CD4-positive, alpha-beta T cell (primary cell): ENCODE measurements at places on chromosomes 11 and 22. TPM values are rescaled to one million over a fixed set of nuclear protein-coding genes. Genes with fewer than 3 reads are reported as not detected.

The VPS26B gene
- total RNA-seq = 41.6 TPM

The GNAZ gene
- 0.38 TPM for total RNA-seq

The TSSK2 gene
- not detected for total RNA-seq

The TRPM5 gene
- 1.3 TPM for total RNA-seq

The KCNJ5 gene
- not detected for total RNA-seq

The C11orf65 gene
- total RNA-seq = 0.75 TPM

The HSCB gene
- 3.4 TPM for total RNA-seq

The KIF18A gene
- total RNA-seq = 3.4 TPM

DNA sequence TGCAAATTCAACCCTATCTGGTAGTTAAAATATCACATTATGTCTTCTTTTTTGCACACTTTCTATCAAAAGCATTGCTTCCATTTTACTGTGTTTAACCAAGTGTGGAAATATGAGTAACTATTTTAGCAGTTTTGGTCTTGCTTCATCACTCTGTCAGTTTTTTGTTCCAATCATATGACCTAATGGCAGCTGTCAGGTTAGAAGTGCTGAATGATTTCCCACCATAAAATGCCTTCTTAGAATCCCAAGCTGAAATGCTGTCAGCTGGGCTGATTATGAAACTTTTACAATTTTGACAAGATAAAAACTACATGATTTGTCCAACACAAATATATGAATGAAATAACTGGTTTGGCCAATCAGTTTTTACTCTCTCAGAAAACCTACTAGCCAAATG, 1654.6 kb upstream of the RAG2 start:
- no peaks in the 10 kb centered on the region for H3K27me3 ChIP-seq
- DNase-seq = no peak
- no peak overlapping the region for H3K27ac ChIP-seq
- no peaks in the 10 kb centered on the region for H3K4me1 ChIP-seq

DNA sequence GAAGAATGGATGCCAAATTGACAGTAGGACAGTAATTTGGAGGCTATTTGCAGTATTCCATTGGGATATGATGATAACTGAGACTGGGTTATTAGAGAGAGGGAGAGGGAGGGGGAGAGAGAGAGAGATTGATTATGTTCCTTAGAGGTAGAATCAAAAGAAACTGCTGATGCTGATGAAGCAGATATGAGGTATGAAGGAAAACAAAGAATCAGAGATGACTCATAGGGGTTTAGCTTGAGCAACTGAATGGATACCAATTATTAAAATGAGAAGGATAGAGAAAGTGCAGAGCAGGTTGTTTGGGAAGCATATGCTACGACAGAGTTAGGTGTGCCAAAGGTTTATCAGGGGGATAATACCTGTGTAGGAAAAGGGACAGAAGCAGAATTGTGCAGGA, 12.8 kb upstream of the NUCB2 start:
- H3K27ac ChIP-seq = no peak overlapping the region
- no peak for DNase-seq
- H3K4me1 ChIP-seq = peaks cover 3% of the 10 kb centered on the region
- H3K36me3 ChIP-seq = no peaks in the 10 kb centered on the region
- no peak overlapping the region for H3K4me3 ChIP-seq

GRCh38 chr11:8934742-8935488, 2.2 kb upstream of the C11orf16 start:
- no peaks in the 10 kb centered on the region for H3K4me1 ChIP-seq
- no peak overlapping the region for H3K4me3 ChIP-seq
- no peaks in the 10 kb centered on the region for H3K27me3 ChIP-seq
- no peaks in the 10 kb centered on the region for H3K36me3 ChIP-seq

DNA sequence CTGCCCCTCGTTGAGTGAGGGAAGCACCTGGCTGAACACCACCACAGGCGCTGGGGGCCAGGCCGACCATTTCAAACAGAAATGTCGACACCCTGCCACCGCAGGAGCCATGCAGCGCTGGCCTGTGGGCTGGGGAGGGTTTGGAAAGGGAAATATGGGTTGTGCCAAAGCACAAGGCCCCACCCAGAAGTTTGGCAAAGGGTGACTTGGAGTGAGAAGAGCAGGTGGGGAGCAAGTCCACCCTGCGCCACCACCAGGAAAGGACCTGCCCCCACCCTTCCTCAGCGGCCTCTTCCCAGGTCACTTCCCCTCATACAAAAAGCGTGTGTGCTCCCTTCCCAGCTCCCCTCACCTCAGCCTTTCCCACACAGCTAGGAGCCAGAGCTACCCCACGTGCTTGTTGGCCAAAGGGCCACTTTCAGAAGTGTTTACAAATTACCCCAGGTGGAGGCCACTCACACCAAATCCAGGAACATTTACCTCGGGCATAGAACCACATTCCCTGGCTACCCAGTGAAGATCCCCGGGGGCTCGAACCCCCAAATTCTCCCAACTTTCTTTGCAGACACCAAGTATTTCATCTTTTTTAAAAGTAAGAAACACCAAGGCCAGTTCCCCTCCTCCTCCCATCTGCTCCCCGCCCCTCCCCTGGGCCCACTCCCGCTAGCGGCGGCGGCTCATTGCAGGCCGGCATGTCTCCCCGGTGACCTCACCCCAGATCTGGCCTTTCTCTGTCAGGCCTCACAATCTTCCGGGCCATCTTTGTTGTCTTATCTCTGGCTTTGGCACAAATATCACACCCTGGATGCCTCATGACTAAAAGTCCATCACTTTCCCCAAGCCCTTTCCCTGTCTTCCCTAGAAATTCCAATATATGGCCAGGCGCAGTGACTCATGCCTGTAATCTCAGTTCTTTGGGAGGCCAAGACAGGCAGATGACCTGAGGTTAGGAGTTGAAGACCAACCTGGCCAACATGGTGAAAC, 20.5 kb upstream of the SCGB1A1 start:
- H3K27me3 ChIP-seq = no peaks in the 10 kb centered on the region
- H3K4me1 ChIP-seq = peaks cover 41% of the 10 kb centered on the region
- no peak for DNase-seq

DNA sequence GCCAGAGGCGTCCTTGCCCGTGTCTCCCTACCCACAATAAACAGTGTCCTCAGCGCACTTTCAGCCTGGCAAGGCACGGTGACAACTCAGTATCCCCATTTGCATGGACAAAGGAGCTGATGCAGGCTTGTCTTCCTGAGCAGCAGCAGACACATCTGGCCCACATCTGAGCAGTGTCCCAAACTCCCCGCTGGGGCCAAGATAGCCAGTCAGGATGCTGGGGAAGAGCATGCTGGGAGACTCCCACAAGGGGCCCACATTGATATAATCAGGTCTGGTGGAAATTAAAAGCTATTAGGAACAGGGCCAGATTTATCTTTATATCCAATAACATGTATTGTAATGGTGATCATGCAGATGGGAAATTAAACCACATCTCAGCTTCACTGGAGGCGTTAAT, 24.7 kb downstream of the DSCAML1 start:
- H3K27ac ChIP-seq = no peak overlapping the region
- no peaks in the 10 kb centered on the region for H3K36me3 ChIP-seq
- no peak for DNase-seq
- no peaks in the 10 kb centered on the region for H3K4me1 ChIP-seq
- H3K27me3 ChIP-seq = no peaks in the 10 kb centered on the region
- H3K4me3 ChIP-seq = no peak overlapping the region

- H3K27me3 ChIP-seq = no peaks in the 10 kb centered on the region
- no peak for DNase-seq
- no peaks in the 10 kb centered on the region for H3K4me1 ChIP-seq
Observed at GRCh38 chr11:73921180-73921579, 29.6 kb upstream of the DNAJB13 start.

- DNase-seq = no peak
- no peak overlapping the region for H3K27ac ChIP-seq
- no peak overlapping the region for H3K4me3 ChIP-seq
- H3K36me3 ChIP-seq = no peaks in the 10 kb centered on the region
- no peaks in the 10 kb centered on the region for H3K4me1 ChIP-seq
Observed at GRCh38 chr11:120645639-120646038, 134.1 kb downstream of the GRIK4 start.

GRCh38 chr11:3101921-3102640, 44.9 kb upstream of the CARS1 start:
- H3K27me3 ChIP-seq = no peaks in the 10 kb centered on the region
- no peak overlapping the region for H3K4me3 ChIP-seq
- no peak overlapping the region for H3K27ac ChIP-seq
- no peaks in the 10 kb centered on the region for H3K4me1 ChIP-seq

- H3K27me3 ChIP-seq = no peaks in the 10 kb centered on the region
- peaks cover 80% of the 10 kb centered on the region for H3K4me1 ChIP-seq
- peaks cover 72% of the 10 kb centered on the region for H3K36me3 ChIP-seq
- no peak overlapping the region for H3K27ac ChIP-seq
Observed at GRCh38 chr11:6397636-6398035, 7.4 kb downstream of the SMPD1 start.

GRCh38 chr11:12433571-12434324, 56.4 kb downstream of the PARVA start:
- no peak for DNase-seq
- no peaks in the 10 kb centered on the region for H3K27me3 ChIP-seq
- no peak overlapping the region for H3K27ac ChIP-seq
- H3K36me3 ChIP-seq = no peaks in the 10 kb centered on the region
- H3K4me3 ChIP-seq = no peak overlapping the region
- H3K4me1 ChIP-seq = no peaks in the 10 kb centered on the region

DNA sequence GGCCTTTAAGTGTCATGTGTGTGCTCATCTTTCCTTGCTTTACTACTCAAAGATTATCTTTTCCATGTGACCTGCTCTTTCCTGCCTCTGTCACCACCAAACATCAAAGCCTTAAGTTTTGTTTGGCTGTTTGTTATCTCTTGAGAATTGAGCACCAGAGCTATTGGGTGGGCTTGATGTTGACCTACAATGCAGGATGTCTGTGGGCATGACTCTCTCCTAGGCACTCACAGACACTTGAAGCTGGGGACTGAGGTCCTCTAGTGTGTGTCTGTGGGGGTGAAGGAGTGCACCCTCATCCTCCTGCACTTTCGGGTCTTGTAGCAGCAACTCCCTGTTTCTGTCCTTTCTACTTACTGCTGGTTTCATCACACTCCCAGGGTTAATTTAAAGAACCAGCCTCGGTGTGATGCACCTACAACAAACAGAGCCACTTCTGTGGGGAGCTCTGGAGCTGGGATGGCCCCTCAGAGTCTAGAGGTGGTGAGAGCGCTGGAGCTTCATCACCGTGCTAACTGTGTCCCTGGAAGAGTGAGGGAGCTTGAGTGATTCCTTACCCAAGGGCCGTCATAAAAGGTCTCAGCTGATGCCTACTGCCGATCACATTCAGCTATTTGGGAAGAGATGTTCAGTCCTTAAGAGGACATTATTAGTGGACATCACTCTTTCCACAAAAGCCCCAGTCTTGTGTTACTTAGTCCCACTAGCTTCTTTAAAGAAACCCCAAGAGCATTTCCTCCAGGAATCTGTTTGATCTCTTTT, 56.3 kb downstream of the LRRC74B start:
- peaks cover 9% of the 10 kb centered on the region for H3K27me3 ChIP-seq
- H3K4me3 ChIP-seq = no peak overlapping the region
- no peaks in the 10 kb centered on the region for H3K36me3 ChIP-seq
- peaks cover 6% of the 10 kb centered on the region for H3K4me1 ChIP-seq
- H3K27ac ChIP-seq = no peak overlapping the region
- DNase-seq = no peak

DNA sequence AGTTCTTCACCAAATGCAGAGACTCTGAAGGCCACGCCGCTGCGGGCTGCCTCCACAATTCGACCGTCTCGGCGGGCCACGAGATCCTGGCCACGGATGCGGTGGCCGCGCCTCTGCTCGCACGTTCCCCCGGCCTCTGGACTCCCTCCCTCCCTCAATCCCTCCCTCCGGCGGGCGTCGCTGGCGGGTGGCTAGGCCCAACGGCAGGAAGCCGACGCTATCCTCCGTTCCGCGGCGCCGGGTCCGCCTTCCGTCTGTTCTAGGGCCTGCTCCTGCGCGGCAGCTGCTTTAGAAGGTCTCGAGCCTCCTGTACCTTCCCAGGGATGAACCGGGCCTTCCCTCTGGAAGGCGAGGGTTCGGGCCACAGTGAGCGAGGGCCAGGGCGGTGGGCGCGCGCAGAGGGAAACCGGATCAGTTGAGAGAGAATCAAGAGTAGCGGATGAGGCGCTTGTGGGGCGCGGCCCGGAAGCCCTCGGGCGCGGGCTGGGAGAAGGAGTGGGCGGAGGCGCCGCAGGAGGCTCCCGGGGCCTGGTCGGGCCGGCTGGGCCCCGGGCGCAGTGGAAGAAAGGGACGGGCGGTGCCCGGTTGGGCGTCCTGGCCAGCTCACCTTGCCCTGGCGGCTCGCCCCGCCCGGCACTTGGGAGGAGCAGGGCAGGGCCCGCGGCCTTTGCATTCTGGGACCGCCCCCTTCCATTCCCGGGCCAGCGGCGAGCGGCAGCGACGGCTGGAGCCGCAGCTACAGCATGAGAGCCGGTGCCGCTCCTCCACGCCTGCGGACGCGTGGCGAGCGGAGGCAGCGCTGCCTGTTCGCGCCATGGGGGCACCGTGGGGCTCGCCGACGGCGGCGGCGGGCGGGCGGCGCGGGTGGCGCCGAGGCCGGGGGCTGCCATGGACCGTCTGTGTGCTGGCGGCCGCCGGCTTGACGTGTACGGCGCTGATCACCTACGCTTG, at the start of gene FUT4:
FUT4 (plus strand) TSS at position 227 of the 951 bp plus-strand sequence; CDS start at position 440, 213 bp downstream.
- DNase-seq = peak; percentile 75
- peak within 1 kb of the TSS; percentile 82 for H3K4me3 ChIP-seq
- peaks cover 33% of the 10 kb centered on the region for H3K4me1 ChIP-seq
- H3K27me3 ChIP-seq = no peaks in the 10 kb centered on the region
